ENCODE measurements at places on chromosomes 5 and 9.

GRCh38 chr9:99182356-99182755 lies 39.4 kb downstream of the ALG2 start:
- no peak for DNase-seq

DNA sequence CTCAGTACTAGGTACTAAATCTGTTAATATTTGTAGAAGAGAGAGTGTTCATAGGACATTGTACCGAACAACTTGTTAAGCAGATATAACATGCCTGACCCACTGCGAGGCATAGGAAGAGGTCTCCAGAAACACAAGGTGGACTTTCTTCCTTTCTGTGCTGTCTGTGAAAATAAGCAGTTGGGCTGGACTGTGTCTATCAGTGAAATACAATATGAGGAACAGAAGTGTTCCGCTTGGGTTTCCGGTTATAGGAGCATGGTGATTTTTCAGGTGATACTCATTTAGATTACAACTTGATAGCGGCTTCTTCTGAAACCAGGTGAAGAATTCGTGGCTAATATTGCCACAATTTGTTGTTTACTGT lies 60.9 kb upstream of the TLR4 start:
- no peak for DNase-seq

- no peak for DNase-seq
Observed at GRCh38 chr5:124713595-124713994, 32.8 kb downstream of the ZNF608 start.

DNA sequence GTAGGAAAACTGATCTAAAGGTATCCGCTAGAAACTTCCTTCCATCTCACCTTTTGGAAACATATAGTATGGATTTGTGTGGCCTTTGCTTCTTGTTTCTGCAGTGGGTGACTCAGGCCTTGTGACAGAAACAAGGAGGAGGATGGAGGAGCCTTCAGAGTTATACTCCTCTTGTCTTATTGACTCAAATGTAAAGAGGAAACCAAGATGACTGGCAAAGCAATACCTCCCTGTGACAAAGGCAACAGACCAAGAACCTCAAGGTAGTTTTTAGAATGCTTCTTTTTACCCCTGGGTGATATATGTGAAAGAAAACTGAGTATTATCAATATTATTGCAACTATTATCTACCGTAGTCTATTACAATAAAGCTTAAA lies 123.3 kb upstream of the SLIT3 start:
- no peak for DNase-seq
